ENCODE measurements at places on chromosomes 4 and X. TPM values are rescaled to one million over a fixed set of nuclear protein-coding genes. Genes with fewer than 3 reads are reported as not detected.

PAGE1 gene
- total RNA-seq = not detected

USP17L21 gene
- not detected for total RNA-seq

PPBP gene
- 0.13 TPM for total RNA-seq

GLRA2 gene
- not detected for total RNA-seq

KCND1 gene
- total RNA-seq = 0.26 TPM

GPR82 gene
- not detected for total RNA-seq

VCX gene
- total RNA-seq = not detected

CD38 gene
- total RNA-seq = not detected

USP9X gene
- 118 TPM for total RNA-seq

FRMPD3 gene
- total RNA-seq = not detected

FGF16 gene
- total RNA-seq = not detected

NPY2R gene
- not detected for total RNA-seq

SLC16A2 gene
- total RNA-seq = 1.3 TPM

INTS6L gene
- 3.2 TPM for total RNA-seq
